Stimulated activated CD4-positive, alpha-beta T cell treated with anti-CD3 and anti-CD28 coated beads, Interleukin-4, amount 100 ng/mL, for 24 hours (primary cell): ENCODE measurements at places on chromosomes 16 and 17.

- no peak for DNase-seq
Measured at GRCh38 chr17:81994593-81995462, 17.4 kb downstream of the ASPSCR1 start.

- DNase-seq: no peak
Measured at GRCh38 chr16:20897253-20897897, 2.8 kb downstream of the DCUN1D3 start.

DNA sequence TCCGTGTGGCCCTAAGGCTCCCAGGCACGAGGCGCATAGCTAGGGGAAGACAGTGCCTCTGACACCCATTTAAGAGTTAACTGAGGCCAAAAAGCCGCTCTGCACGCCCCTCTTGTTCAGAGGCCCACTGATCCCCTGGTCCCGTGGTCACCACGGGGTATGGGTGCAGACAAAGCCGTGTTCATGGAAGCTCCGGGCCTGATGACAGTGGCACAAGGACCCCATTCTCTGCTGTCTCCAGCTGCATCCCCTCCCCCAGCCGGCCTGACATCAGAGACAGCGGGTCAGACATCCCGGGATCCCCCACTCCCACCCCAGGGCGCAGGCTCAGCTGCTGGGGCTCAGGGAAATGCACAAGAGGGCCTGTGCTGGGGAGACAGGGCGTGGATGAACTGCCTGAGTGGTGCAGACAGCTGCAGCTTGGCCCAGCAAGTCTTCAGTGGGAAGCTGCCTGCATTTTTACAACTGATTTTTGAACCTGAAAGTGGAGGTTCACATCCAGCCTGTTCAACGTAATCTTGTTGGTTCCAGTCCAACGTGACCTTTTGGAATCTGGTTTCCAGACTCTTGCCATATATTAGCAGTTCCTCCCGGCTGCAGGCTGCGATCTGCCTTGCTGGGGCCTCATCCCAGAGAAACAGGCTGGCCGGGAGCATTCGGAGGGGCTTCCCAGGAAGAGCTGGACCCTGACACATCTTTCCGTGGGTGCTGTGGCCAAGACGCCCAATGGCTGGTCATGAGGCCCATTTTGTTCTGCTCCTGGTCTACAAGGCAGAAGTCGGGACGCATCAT lies 9.7 kb upstream of the BAHCC1 start:
- DNase-seq: no peak

- DNase-seq: no peak
Measured at GRCh38 chr17:79581324-79581932, 29.4 kb downstream of the RBFOX3 start.

DNA sequence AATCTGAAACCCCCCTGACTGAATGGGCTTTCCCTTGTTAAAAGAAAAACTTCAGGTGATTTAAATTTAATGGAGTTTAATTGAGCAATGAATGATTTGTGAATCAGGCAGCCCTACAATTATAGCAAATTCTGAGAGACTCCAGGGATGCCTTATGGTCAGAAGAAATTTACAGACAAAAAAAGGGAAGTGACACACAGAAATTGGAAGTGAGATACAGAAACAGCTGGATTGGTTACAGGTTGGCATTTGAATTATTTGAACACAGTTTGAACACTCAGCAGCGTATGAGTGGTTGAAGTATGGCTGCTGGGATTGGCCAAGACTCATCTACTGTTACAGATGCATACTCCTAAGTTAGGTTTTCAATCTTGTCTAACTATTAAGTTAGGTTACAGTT lies 19.0 kb upstream of the CPHXL start:
- no peak for DNase-seq

DNA sequence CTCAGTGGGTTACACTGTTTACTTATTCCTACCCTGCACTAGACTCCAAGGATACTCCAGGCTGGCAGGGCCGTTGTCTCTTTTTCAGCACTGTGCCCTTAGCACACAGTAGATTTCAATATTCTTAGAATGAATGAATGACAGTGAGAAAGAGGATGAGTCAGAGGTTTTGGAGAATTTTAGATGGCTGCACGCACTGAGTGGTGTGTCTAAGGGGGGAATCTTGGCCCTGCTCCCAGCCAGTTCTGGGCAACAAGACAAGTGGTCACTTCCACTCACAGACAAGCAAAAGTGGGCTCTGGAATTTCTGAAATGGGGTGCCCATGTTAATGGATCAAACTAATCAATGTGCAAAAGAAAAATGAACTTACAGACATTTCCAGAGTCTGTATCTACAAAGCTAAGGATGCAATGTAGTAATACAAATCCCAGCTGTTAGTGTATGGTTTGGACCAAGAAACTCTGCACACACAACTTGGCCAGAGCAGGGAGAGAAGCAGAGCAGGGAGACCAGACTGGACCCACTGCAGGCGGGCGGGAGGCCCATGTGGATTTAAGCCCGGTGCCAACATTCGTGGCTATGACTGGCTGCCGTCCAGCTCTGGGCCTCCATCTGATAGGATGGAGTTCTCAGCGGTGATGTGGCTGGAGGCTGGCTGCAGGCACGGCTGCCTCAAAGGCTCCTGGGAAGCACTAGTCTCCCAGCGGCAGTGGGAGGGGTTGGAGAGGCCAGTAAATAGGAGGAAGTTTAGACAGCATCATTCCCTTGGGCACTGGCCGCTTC lies 95.6 kb upstream of the CDYL2 start:
- DNase-seq: no peak

GRCh38 chr17:38724337-38724988 lies 5.7 kb upstream of the CISD3 start:
- DNase-seq: no peak

- peak; percentile 89 for DNase-seq
Measured at GRCh38 chr16:31700530-31701388, 172.8 kb upstream of the ZNF267 start.

DNA sequence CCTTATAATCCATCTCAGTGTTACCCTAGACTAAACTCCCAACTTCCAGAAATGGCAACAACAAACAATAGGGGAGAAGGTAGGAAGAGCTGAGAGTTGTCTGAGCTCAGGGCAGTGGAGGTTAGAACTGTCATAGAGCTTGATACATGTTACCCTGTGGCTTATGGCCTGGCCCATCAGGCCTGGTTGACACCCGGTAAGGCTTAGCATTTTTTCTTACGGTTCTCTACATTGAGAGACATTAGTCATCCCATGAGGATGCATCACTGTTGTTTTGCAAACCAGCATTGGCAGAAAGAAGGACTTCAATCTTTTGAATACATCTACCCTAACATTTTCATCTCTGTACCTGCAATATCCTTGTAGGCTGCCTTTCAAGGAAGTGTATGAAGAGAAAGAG lies 226.6 kb downstream of the PHKB start:
- no peak for DNase-seq

GRCh38 chr16:72285728-72286127 lies 113.8 kb upstream of the PMFBP1 start:
- no peak for DNase-seq

- DNase-seq: peak; percentile 74
Measured at GRCh38 chr17:42067371-42068091, 17.1 kb upstream of the C17orf113 start.

DNA sequence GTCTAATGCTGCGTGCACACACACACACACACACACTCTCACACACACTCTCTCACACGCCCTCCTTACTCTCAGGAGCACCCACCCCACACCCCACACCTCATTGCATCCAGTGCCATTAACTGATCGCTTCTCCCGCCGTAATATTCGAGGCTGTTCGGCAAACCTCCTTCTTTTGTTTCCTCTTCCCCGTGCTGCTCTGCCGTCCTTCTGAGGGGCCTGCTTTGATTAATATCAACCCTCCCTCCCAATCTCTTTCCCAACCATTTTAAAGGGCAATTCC lies 156.2 kb upstream of the TNRC6C start:
- DNase-seq: no peak

- DNase-seq: peak; percentile 88
Measured at GRCh38 chr17:17849147-17849820, 12.5 kb upstream of the SREBF1 start.

- no peak for DNase-seq
Measured at GRCh38 chr16:58537124-58537906, 22.0 kb downstream of the SETD6 start.

- no peak for DNase-seq
Measured at GRCh38 chr17:37221865-37222264, 153.9 kb upstream of the C17orf78 start.

- DNase-seq: no peak
Measured at GRCh38 chr17:9298135-9298534, 276.8 kb downstream of the NTN1 start.

DNA sequence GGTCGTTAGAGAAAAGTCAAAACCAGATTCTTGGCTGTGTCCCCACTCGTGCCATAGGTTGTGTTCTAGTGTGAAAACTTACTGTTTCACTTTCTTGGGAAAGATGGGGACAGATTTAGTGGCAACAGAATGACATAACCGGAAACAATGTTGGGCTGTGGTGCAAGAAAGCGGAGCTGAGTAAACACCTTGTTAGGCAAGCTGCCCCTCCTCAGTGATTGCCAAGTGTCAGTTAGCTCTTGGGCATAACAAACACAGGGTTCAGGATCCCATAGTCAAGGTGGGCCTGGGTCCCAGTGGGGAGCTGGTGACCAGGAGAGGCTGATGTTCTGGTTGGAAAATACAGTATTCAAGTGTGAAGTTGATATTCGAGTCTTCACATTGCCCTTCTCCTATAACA lies 15.4 kb downstream of the UBN1 start:
- no peak for DNase-seq

GRCh38 chr17:67027031-67027628 lies 17.2 kb upstream of the CACNG1 start:
- DNase-seq: no peak

DNA sequence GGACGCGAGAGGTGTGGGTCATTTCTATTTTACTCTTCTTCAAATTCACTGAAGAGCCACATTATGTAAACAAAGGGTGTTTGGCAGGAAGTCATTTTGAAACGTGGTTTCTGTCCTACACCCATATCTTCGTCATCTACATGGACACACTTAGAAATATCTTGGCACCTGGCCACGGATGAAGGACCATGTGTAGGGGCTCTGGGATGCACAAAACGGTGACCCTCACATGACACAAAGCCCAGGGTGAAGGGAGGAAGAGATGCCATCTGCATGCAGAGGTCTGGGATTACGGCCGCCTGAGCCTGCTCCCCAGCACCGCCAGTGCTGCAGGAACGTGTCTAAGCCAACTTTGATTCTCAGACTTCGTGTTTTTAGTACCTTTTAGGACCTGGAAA lies 130.2 kb upstream of the CHMP6 start:
- DNase-seq: no peak

GRCh38 chr17:8438441-8438840 lies 2.8 kb downstream of the NDEL1 start:
- no peak for DNase-seq

- DNase-seq: no peak
Measured at GRCh38 chr17:11446316-11446715, 152.0 kb upstream of the DNAH9 start.

GRCh38 chr17:83062818-83063671 lies 16.4 kb upstream of the METRNL start:
- DNase-seq: no peak

GRCh38 chr17:58985367-58985766 lies 121.3 kb downstream of the TRIM37 start:
- DNase-seq: no peak

DNA sequence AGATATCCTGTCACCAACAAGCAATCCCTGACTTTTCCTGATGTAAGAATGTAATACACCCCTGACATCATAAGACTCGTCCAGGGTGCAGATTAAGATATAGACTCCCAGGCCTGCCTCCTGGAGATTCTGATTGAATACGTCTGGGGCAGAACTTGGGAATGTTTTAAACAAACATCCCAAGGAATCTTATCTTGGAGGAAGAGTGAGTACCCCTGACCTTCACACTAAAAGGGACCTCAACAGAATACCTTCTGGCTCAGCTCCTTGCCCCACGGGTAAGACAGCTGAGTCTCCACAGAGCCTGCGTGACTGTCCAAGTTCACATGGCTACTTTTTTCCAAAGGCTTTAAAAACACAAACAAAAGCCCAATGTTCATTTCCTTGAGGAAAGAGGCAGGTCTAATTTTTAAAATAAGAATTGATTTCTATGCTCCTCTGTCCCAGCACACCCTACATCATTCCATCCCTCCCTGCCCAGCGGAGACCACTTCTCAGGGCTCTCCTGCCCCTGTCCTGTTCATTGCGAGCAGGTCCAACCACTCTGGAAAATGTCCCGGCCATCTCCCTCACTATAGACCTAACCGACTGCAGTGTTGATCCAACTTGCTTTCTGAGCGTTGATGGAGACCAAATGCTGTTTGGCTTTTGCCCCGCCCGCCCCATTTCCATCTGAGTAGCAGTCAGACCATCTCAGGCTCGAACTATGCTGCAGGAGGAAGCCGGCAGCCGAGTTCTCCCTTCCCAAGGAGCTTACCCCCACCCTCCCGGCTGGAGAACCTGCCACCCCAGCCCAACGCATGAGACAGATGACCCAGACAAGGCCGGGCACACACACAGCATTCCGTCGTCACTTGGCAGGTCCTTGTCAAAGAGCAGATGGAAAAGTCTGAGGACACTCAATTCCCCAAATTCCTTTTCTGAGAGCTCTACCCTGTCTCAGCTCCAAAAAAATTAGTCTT lies 44.1 kb upstream of the MYH10 start:
- no peak for DNase-seq

- no peak for DNase-seq
Measured at GRCh38 chr17:73267648-73268537, 6.2 kb upstream of the CPSF4L start.

GRCh38 chr17:77826132-77826873 lies 132.2 kb upstream of the TNRC6C start:
- no peak for DNase-seq

- no peak for DNase-seq
Measured at GRCh38 chr17:17774009-17774881, 62.5 kb downstream of the SREBF1 start.

- DNase-seq: no peak
Measured at GRCh38 chr16:54335230-54335629, 48.6 kb upstream of the IRX3 start.

DNA sequence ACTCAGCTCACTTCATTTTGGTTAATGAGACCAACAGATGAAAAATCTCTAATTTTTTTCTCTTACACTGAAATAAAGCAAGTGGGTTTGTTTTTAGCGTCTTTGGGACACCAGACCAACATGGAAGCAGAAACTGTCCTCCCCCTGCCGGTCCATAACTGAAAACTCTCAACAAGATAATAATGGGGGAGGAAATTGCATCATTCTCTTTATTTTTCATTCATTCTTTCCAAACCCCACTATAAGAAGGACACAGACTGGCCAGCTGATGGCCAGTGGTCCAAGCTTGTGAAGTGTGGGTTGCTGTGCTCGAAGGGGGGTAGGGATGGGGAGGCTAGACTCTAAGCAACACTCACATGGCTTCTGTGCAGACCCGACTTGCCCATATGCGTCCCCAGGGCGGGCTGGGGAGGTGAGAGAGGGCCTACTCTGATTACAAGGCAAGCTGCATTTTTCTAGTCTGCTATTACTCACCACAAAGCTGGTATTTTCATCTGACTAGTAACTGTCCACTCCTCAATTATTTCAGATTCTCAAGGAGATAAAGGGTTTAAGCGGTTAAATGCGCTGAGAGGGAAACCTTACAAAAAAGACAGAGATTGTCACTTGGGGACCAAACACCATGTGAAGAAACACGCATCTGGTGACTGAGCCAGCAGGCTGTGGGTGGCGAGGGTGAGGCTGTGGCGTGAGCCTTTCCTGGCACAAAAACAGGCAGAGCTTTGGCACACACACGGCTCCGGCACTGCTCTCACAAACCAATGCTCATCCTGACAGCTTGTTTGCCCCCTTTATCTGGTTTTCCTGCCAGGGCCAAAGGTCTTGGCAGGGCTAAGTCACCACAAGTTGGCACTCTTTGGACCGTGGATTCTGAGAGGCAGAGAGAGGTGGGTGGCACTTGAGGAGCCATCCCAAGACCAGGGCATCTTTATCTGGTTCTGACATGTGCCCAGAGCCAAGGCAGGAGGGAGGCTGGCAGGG lies 38.2 kb downstream of the MARF1 start:
- DNase-seq: no peak
